Activated T-helper 17 cell treated with anti-CD3 and anti-CD28 coated beads, Interleukin-2, amount 50 U/mL, for 72 hours (primary cell): ENCODE measurements at places on chromosomes 4 and X. TPM values are rescaled to one million over a fixed set of nuclear protein-coding genes. Genes with fewer than 3 reads are reported as not detected.

ATP8A1 gene
- total RNA-seq = 29.2 TPM

FOXR2 gene
- not detected for total RNA-seq

MGARP gene
- total RNA-seq = not detected

PCDH18 gene
- total RNA-seq = not detected

MAGEA12 gene
- not detected for total RNA-seq

RTL3 gene
- not detected for total RNA-seq

ARSH gene
- 0.26 TPM for total RNA-seq

- no peak for ATAC-seq
Measured at GRCh38 chr4:147984778-147985138, 252.9 kb downstream of the ARHGAP10 start.

GRCh38 chr4:107913283-107913899 lies 18.0 kb upstream of the CYP2U1 start:
- ATAC-seq = peak; percentile 63

DNA sequence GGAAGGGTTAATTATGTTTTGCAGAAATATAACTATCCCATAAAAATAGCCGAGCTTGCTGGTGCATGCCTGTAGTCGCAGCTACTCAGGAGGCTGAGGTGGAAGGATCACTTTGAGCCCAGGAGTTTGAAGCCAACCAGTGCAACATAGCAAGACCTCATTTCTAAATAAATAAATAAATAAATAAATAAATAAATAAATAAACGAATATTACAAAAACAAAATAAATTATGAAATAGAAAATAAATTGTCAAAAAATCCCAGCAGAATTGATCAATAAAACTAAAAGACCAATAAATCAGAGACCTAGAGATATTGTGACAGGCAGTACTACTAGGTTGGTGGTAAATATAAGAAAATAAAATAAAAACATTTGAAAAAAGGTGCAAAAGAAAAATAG lies 6.7 kb upstream of the ARL13A start:
- no peak for ATAC-seq

- ATAC-seq = no peak
Measured at GRCh38 chr4:26821677-26822503, 38.8 kb upstream of the STIM2 start.

DNA sequence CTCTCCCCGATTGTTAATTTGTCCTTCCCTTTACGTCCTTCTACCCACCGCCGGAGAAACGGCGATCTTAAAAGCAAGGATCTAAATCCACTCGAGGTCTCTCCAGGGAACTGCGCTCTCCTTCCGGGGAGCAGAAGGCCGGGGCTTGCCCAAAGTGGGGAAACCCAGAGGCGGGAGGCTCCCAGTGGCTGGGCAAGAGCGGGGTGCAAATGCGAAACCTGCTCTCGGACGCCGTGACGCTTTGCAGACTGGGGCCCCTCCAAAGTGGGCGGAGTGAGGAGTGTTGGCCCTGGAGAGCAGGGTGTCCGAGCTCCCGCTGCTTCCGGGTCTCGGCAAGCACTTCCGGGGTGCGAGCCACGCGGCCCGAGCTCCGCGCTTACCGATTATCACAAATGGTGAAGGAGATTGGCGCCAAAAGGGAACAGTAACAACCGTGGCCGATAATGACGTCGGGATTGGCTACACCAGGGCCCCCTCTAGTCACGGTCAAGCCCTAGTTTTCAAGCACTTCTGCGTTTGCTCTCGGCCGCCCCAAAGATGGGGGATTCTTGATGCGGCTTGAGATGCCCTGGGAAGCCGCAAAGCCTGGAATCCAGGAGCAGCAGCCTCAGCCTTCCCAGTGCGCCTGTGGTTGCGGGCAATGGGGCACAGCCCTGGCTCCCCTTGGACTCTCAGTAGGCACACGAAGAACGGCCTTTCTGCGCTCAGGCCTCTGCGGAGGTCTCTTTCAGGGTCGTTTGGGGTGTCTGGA lies 29.0 kb downstream of the HAND2 start:
- ATAC-seq = peak; percentile 64

GRCh38 chrX:12548746-12549145 lies 242.5 kb upstream of the PRPS2 start:
- ATAC-seq = no peak

GRCh38 chr4:55030589-55030988 lies 94.8 kb downstream of the KDR start:
- no peak for ATAC-seq

- no peak for ATAC-seq
Measured at GRCh38 chrX:81308086-81308829, 106.4 kb downstream of the SH3BGRL start.

- ATAC-seq = no peak
Measured at GRCh38 chrX:9604111-9604907, 139.5 kb downstream of the TBL1X start.

GRCh38 chr4:83010522-83011318 lies at the start of gene LIN54:
TSS of gene LIN54 (minus strand) at chr4:83010823. CDS start at chr4:82984844, 25,979 bp downstream.
- ATAC-seq = peak; percentile 59

DNA sequence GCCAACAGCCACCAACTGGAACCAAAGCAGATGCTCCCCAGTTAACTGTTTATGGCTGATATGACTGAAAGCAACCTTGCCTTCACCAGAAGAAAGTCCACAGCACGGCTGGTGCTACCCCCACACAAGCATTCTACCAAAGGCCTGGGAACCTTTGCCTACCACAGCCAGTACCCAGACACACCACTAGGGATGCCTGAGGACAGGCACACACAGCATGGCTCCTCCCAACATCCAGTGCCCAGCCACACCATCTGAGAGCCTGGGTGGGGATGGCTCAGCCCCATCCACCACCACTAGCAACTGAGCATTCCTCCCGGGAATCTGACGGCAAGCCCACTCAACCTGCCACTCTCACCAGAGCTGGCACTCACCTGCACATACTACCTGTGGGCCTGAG lies 178.6 kb downstream of the SLC7A11 start:
- no peak for ATAC-seq

DNA sequence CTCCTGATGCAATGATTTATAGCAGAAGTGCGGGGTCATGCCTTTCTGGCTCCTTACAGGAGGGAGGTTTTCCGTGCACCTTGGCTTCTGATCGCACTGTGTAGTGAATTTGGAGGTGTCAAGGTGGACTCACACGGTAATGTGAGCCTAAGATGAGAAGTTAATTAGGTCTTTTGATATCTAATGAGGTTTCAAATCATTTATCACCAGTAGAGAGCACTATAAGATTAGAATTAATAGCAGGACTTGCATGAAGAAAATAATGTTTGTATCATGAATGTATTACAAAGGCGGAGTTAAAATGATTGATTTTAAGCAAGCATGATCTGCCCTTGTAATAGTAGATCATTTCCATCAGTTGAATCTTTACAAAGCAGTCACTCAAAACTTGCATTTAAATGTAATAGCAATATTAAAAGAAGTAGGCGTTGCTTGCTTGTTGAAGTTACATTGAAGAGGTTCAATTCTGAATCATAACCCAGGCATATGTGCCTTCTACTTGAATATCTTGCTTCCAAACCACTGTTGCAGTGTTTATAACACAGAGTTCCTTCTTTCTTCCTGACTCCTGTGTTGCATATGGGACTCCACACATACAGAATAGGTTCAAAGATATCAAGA lies 152.1 kb downstream of the FMR1NB start:
- no peak for ATAC-seq

- no peak for ATAC-seq
Measured at GRCh38 chrX:121831601-121832000, 784.2 kb downstream of the GLUD2 start.

- ATAC-seq = no peak
Measured at GRCh38 chrX:44035571-44035970, 62.4 kb upstream of the NDP start.
